ENCODE measurements at places on chromosomes 5 and 9.

- peak; percentile 79 for DNase-seq
These were observed 69.0 kb downstream of the TSPAN17 start for GRCh38 chr5:176716320-176716719.

DNA sequence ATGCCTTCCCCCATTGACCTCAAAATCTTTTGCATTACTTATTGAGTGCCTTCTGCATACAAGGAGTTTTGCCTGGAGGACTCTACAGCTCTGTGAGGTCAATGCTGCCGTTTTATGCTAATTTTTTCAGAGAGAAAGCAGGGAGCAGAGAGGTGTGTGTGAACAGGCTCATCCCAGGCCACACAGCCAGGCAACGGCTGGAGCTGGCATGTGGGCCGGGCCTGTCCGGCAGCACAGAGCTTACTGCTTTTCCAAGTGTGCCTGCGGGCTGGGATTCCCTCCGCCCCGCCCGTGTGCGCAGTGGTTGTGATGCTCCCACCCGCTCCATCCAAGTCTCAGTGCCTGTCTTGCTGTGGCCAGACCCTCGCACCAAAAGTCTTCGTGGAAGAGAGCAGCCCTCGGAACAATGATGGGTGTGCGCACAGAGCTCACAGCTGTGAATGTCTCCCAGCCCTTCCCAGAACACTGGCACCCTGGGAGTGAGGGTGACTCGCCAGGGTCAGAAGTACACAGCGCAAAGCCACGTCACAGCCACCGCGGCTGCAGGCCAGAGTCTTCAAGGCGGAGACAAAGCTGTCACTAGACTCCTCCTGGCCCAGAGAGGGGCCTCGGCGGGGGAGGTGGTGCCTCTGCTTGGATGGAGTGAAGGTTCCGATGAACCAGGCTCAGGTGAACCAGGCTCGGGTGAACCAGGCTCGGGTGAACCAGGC, 82.8 kb downstream of the COL5A1 start:
- DNase-seq = no peak

- DNase-seq = peak; percentile 89
These were observed 146.2 kb upstream of the RASA1 start for GRCh38 chr5:87121304-87122150.

GRCh38 chr9:76562511-76562911, 103.5 kb downstream of the GCNT1 start:
- DNase-seq = peak; percentile 69

DNA sequence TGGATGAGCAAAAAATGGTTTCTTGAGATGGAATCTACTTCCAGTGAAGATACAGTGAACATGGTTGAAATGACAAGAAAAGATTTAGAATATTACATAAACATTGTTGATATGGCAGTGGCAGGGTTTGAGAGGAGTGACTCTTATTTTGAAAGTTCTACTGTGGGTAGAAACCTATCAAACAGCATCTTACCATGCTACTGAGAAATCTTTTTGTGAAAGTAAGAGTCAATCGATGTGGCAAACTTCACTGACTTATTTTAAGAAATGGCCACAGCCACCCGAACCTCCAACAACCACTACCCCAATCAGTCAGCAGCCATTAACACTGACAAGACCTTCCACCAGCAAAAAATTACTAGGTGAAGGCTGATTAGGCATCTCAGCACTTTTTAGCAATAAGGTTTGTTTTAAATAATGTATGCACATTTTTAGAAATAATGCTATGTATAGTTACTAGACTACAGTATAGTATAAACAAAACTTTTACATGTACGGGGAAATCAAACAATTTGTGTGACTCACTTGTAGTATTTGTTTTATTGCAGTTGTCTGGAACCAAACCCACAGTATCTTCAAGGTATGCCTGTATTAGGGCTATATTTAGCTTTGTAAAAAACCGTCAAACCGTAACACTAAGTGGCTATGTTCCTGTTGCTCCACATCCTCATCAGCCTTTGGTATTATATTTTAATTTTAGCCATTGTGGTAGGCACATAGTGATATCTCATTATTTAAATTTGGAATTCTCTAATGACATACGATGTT, 30.6 kb upstream of the ADAMTS6 start:
- DNase-seq = no peak

- no peak for DNase-seq
These were observed 265.1 kb upstream of the DAB2 start for GRCh38 chr5:39689919-39690318.

GRCh38 chr9:123454361-123454760, 98.4 kb downstream of the CRB2 start:
- DNase-seq = no peak

- no peak for DNase-seq
These were observed 34.6 kb upstream of the WDR38 start for GRCh38 chr9:124818431-124819281.

DNA sequence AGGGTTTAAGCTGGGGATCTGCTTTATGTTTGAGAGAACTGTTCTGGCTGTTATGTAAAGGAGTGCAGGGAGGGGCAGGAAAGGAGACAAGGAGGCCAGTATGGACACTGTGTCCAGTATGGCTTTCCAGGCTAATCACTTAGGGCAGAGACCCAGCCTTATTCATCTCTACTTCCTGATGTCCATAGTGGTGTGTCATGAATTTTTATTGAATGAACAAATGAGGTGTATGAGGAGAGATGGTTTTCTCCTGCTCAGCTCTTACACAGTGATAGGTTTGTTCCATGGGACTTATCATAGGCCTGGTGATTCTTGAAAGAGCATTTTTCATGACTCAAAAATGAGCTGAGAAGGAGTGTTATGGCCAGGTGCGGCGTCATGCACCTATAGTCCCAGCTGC, 20.5 kb upstream of the FGFR4 start:
- no peak for DNase-seq

DNA sequence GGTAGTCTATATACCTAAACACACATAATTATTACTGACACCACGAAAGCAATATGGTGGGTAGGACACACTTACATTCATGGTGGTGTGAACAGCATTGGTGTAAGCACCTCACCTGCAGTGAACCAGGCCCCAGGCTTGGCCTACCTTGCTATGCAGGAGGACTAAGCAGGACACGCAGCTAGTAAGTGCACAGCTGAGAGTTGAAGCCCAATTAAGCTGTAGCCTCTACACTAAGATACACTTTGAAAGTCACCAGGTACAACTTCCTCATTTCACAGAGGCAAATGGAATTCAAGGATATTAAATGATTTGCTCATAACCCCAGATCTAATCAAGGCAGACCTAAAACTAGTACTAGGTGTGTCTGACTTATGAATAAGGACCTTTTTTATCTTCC, 145.8 kb upstream of the PAPPA start:
- no peak for DNase-seq

DNA sequence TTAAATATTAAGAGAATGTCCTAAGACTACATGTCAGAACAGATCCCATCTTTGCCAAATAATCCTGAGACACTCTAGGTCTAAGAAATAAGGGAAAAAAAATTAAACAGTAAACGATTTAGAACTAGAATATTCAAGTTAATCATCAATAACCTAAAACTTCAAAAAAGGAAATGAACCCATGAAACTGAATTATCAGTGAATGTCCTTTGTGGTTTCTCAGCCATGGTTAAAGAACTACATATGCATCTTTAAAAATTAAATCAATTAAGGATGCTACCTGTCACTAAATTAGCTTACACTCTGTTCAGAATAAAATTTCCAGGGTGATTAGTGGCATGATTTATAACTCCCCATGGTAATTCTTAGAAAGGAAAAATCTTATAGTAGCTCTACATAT, 850.0 kb upstream of the C9orf72 start:
- DNase-seq = no peak

GRCh38 chr5:74028976-74029375, 403.0 kb downstream of the ARHGEF28 start:
- no peak for DNase-seq

- DNase-seq = peak; percentile 83
These were observed 34.7 kb downstream of the SHOC1 start for GRCh38 chr9:111759762-111760639.

All from fibroblast of skin of abdomen (primary cell).